Fibroblast of skin of left biceps (primary cell): ENCODE measurements at places on chromosomes 5 and 9.

- no peak for DNase-seq
Measured at GRCh38 chr5:135373736-135374515, 25.1 kb downstream of the MACROH2A1 start.

GRCh38 chr5:137146402-137146890, 352.7 kb downstream of the SPOCK1 start:
- DNase-seq = peak; percentile 95

GRCh38 chr5:142827934-142828576, 57.9 kb downstream of the ARHGAP26 start:
- no peak for DNase-seq

DNA sequence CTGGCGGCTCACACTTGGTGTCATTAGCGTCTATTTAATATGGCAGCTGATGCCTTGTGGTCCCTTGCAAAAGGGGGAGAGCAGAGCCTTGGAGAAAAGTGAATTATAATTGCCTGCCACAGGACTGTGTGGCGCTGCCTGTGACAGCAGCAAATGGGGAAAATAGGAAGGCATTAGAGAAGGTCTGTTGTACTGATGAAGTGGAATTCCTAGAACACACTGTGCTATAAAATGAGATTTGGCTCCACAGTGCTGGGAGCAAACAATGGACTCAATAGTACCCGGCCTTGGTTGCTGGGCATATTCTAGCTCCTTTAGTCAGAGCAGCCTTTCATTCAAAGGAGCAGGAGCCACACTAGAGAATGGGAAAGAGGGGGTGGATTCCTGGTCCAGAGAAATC, 21.3 kb downstream of the SEMA6A start:
- DNase-seq = no peak

DNA sequence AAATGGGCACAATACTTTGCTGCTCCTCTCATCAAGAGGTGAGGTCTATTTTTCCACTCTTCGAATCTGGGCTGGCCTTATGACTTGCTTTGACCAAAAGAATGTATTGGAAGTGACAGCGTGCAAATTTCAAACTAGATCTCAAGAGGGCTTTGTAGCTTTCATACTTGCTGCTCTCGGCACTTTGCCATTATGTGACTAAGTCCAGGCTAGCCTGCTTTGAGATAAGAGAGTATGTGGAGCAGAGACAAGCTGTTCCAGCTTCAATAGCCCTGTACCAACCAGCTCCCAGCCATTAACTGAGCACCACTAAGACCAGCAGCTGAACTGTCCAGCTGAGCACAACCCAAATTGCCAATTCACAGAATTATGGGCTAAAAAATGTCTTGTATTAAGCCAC, 124.6 kb downstream of the ACER2 start:
- DNase-seq = no peak

DNA sequence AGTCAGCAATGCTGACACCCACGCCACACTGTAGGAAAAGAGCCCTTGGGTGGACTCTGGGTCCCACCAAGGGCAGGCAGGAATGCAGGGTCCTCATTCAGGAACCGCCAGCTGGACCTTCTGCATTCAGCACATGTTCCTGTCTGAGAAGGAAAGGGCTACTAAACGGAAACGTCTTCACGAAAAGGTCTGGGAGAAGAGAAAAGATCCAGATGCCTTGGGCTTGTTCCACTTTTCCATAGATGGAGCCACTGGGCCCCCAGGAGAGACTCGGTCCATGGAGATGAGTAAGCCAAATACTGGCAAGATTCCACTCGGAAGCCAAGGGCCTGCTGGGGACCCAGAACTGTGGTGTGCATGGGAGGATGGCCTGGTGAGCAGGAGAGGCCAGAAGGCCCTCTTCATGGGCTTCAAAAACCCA, 38.4 kb downstream of the LHFPL2 start:
- peak; percentile 50 for DNase-seq

DNA sequence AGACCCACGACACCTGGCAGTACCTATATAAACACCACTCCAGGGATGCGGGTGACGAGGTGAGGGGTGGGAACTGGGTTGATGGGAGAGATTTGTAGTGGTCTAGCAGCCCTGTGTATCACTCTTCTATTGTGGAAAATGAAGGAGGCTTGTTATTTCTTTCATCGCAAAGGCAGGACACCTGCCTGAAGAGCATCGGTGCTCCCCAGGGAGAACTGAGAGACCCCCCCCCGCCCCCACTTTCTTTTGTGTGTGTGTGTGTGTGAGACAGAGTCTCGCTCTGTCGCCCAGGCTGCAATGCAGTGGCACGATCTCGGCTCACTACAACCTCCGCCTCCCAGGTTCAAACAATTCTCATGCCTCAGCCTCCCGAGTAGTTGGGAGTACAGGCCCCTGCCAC, 8.3 kb upstream of the WDR5 start:
- DNase-seq = no peak

GRCh38 chr5:133612249-133612860, at the start of gene FSTL4:
Gene FSTL4, minus strand, starts transcription at chr5:133612541.
- DNase-seq = no peak

DNA sequence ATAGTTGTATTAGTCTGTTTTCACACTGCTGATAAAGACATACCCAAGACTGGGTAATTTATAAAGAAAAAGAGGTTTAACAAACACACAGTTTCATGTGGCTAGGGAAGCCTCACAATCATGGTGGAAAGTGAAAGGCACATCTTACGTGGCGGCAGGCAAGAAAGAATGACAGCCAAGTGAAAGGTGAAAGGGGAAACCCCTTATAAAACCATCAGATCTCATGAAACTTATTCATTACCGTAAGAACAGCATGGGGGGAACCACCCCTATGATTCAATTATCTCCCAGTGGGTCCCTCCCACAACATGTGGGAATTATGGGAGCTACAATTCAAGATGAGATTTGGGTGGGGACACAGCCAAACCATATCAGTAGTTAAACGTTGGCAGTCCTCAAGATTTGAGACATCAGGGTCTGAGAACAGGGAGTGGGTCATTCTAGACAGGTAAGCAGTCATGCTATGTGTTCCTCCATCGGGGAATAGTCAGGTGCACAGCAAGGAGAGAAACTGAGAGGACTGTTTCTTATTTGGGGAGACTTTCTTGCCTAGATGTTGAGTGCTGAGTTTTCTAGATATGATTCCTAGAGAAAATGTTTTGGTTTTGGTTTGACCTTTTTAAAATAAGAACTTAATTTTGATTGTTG, 45.8 kb upstream of the ENTREP1 start:
- no peak for DNase-seq

DNA sequence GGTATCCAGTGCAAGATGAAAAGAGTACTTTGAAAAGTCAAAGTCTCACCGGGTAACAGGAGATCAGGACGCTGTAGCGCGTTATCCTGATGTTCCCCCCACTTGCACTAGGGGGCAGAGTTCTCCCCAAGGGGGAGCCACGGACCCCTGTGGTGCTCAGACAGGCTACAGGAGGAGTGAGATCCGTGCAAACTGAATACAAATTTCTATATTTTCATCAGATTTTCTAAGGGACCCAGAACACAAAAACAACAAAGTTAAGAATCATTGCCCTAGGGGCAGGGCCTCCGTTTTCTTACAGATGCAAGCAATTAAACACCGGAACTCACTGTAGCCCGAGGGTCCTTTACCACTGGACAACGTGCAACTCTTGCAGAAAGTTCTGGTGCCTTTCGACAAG, 2.0 kb downstream of the MYO10 start:
- no peak for DNase-seq

DNA sequence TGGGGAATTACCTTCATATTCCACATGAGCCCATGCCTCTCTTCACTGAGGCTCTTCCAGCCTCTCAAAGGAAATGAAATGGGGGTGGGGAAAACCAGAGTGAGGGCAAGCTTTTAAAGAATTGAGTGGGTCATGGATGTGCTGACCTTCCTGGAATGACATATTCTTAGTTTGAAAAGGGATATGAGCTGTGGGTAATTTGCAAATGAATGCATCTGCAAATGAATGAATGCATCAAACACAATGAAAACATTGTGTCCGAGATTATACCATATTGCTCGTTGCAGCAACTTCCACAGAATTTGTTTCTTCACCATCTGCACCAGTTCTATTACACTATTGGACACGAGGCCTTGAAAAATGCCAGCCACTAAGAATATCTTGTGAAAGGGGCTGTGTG, 198.6 kb upstream of the CDH6 start:
- DNase-seq = no peak

DNA sequence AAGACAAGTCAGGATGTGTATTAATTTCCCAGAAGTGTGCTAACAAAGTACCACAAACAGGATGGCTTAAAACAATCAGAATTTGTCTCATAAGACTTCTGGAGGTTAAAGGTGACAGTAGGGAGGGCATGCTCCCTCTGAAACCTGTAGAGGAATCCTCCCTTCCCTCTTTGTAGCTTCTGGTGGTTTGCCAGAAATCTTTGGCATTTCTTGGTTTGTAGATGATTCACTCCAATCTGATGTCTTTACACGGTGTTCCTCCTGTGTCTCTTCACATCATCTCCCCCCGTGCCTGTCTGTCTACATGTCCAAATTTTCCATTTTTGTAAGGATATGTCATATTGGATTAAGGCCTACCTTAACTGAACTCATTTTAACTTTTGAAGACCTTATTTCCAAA, 471.5 kb downstream of the ZNF608 start:
- DNase-seq = peak; percentile 11

- DNase-seq = no peak
Measured at GRCh38 chr5:143537056-143537455, 133.6 kb upstream of the NR3C1 start.

DNA sequence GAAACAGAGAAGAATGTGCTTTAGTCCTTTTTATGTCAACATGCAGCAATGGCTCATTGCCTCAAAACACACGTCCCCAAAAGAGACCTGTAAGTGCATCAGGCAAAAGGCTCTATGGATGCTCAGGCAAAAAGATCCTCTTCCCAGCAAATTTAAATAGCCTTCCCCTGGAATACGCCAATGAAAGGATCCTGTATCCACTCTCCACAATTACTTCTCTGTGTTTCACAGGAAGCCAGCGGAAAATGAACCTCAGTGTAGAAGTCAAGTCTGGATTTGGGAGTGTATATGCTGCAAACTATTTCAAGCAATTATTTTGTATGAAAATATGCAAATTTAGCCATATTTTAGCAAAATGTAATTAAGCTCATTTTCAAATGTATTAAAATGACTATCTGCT, 217.9 kb downstream of the EPB41L4A start:
- no peak for DNase-seq

GRCh38 chr5:45335978-45336377, 360.2 kb downstream of the HCN1 start:
- DNase-seq = no peak

DNA sequence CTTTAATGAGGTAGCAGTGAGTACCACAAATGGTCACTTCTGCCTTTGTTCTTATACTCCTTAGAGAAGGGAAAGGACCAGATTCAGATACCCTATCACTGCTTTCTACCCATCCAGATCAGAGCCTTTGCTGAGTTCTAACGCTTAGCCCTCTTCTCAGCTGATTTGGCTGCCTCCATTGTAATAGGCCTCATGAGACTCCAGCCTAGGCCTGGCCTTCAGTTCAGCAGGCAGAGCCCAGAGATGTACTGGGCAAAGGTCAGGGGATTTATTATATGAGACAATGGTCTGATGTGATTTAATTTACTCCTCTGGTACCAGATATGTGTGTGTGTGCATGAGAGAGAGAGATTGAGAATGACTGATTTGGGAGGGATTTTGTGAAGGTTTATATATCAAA, 124.7 kb downstream of the GHR start:
- no peak for DNase-seq

- DNase-seq = no peak
Measured at GRCh38 chr9:36603006-36603405, 30.3 kb downstream of the MELK start.

DNA sequence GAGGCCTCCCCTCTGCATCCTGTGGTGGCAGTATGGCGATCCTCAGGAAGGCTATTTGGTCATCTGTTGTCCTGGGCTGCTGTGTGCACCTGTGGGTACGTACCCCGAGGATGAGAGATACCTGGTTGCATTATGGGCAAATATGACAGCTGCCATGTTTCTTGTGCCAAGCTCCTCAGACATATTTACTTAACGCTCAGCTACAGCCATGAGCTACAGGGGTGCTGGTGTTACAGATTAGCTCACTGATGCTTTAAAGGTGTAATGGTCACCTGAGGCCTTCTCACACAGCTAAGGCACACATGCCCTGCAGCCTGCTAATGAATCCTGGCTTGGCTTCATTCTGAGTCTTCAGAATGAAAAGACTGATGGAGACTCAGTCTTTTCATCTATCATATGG, 12.0 kb downstream of the NDST1 start:
- DNase-seq = no peak

- no peak for DNase-seq
Measured at GRCh38 chr5:133260715-133261114, 208.9 kb downstream of the HSPA4 start.

GRCh38 chr9:8877753-8878494, 1078.3 kb upstream of the DMAC1 start:
- no peak for DNase-seq

- DNase-seq = no peak
Measured at GRCh38 chr5:79924936-79925893, 65.8 kb downstream of the MTX3 start.

DNA sequence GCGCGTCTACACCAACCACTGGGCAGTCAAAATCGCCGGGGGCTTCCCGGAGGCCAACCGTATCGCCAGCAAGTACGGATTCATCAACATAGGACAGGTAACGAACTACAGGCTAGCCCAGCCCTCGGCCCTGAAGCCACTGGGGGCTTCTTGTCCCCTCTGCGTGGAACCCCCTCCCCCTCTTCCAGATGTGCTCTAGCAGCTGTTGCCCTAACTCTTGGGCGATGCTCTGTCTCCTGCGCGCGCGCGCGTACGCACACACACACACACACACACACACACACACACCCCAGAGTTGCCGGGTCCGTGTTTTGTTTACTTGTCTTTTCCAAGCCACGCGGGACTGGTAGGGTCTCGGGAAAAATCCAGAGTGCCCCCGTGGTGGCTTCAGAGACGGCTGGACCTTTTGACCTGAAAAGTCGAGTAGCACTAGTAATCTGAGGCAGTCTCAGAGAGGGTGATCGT, 836 bp downstream of the PCSK5 start:
- no peak for DNase-seq

DNA sequence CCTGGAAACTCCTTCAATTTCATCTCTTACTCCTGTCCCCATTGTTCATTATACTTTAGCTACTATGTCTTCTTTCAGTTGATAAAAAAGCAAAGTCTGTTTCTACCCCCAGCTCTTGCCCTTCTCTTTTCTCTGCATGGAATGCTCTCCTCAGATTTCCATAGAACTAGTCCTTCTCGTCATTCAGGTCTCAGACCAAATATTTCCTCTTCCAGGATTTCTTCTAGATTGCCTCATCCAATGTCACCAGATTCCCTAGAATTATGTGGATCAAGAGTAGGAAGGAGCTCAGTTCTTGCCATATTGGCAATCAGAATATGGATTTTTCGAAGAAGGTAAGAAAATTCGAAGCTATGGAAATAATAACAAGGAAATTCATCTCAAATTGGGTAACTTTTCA, 176.1 kb downstream of the GABRG2 start:
- no peak for DNase-seq

DNA sequence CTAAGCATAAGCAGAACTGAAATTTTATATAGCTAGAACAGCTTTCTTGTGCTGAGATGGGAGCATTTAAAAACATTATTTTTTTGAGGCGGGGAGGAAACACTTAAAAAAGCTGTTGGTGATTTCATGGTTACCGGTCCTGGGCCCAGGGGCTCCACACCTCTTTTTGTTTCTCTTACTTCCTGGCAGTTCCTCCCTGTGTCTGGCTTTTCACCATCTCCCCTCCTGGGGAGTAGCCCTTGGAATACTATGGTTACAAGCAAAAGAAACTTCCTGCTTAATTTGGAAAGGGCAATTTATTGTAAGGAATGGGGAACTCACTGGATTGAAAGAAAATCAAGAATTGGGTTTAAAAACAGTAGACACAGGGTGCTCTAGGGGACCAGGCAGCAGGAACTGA, 105.1 kb downstream of the SLC24A2 start:
- DNase-seq = no peak

GRCh38 chr5:123142957-123143356, 53.9 kb downstream of the PRDM6 start:
- no peak for DNase-seq
